ENCODE measurements at places on chromosomes 16 and 17.
A peak's percentile ranks its signal among the peaks of the same experiment; 100 is the strongest.

DNA sequence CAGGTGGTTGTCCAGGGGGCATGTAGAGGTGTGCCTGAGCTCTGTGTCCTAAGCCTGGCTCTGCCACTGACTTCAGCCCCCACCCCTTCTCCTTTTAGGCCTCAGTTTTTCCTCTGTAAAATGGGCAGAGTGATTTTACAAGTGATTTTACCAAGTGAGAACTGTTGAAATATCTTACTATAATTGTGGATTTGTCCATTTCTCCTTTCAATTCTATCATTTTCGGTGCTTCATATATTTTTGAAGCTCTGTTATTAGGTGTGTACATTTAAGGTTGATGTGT lies 21.7 kb upstream of the HOXB9 start:
- DNase-seq, result no peak

DNA sequence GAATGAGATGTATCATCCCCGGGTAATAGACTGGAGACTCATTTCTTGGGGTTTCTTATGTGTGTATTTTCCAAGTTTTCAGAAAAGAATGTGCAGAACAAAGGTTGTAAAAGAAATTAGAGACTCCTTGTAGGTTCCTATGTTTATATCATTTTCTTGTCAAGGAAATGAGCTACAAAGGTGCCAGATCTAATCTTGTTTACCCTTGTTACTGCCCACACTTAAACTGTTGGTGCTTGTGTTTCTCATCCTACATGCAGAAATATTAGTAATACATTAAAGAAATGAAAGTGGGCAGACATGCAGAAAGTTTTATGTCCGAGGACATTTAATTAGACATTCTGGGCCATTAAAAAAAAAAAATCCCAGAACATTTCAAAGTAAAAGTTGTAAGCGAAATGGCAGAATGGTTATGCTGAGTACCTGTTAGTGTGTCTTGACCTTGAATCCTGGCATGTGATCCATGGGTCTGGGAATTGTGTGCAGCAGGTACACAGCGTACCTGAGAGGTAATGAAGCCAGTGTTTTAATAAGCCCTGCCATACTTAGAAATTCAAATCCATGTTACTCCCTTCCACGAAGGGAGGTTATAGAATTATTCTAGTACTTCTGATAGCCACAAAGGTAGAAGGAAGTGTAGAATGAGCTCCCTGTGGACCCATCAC lies 62.6 kb upstream of the CACNG5 start:
- no peak for DNase-seq

DNA sequence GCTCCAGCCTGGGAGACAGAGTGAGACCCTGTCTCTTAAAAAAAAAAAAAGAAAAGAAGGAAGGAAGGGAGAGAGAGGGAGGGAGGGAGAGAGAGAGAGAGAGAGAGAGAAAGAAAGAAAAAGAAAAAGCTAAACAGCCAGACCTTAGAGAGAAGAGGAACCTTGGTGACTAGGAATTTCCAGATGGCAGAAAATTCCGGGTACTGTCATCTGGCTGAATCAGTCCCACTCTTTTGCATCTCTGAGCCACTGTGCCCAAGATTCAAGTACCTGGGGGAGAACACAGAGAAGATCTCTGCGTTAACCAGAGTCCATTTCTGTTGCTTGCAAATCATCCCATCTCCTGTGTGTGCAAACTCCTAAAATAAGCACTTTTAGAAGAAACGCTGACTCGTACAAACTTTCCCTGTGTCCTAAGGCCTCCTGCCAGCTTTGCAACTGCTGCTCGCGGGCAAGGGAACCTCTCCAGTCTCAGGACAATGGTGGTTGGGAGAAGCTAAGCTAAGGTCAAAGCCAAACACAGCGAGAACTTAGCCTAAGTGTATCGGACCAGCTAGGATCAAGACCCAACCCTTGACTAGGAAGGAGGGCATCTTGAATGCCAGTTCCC lies 18.0 kb downstream of the BMERB1 start:
- no peak for DNase-seq

DNA sequence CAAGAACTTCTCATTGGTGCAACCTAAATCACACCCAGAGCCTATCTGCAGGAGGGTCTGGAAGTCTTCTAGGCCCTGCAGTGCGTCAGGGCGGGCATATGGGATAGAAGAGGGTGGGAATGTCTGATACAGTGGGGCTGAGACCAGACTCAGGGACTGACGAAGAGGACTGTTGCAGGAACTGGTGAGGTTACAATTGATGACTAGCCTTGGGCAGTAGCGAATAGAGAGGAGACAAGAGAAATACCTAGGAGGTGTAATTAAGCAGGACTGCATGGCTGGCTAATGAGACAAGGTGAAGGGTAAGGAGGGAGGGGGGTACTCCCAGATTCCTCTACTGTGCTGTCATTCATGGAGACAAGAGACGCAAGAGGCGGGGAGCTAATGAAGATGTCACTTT lies 91.3 kb downstream of the WWP2 start:
- no peak for DNase-seq

- no peak for DNase-seq
Observed at GRCh38 chr16:72467157-72467759, 295.3 kb upstream of the PMFBP1 start.

DNA sequence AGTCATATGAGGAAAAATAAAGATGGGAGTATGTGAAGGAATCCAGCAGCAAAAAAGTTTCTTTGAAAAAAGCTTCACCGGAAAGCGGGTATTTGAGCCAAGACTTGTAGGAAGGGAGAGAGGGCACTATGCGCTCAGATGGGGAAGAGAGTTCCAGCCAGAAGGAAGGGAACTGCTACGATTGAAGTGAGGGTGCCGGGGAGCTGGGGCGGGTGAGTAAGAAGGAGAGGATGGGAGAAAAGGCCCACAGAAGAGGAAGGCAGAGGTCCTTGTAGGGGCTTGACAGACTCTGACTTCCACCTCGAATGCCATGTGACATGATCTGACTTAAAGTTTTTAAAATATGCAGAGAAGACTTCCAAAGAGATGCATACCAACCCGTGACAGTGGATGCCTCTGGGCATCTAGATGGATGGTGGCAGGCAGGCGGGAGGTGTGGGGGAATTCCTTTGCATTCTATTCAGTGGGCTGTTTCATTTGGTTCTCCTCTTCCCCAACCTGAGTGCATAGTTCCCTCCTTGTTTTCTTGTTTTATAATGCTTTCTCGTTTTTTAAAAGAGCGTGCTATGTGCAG lies 44.9 kb downstream of the CDRT4 start:
- no peak for DNase-seq

DNA sequence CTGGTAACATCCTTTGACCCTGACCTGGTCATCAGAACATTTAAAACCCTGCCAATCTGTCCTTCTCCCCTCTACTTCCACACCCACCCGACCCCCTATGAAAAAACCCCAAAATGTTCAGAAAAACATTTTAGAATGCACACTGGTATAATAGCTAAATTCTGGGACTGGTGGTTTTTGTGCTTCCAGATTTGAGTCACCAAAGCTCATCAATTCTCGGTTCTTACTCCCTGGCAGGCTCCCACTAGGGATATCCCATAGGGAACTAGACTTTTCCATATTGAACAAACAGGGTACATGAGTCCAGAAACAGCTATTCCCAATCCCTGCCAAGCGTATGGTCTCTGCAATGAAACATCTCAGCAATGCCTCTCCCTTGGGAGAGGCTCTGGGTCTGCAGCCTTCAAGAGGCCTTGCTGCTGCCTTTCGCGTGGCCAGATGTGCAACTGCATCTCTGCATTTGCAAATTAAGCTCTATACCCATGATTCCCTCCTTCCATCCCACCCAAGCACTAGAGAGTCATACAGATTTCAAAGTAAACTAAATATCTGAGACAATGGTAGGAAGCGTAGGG lies 67.7 kb downstream of the SMG6 start:
- no peak for DNase-seq

DNA sequence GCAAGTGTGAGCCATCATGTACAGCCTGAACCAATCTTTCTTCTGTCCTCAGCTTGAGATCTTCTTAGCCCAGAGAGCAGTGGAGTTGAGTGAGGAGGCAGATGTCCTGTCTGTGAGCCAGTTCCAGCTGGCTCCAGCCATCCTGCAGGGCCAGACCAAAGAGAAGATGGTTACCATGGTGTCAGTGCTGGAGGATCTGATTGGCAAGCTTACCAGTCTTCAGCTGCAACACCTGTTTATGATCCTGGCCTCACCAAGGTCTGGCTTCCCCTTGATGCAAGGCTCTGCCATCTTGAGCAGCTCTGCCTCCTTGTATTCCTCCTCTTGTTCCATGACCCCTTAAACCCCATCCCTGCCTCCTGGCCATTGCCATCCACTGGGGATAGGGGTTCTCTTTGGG lies 9.6 kb downstream of the CDK5RAP3 start:
- peak; percentile 79 for DNase-seq

GRCh38 chr16:78503602-78504001 lies 404.1 kb downstream of the WWOX start:
- no peak for DNase-seq

GRCh38 chr16:64416216-64417005 lies 705.5 kb downstream of the CDH11 start:
- DNase-seq, result peak; percentile 39

- no peak for DNase-seq
Observed at GRCh38 chr17:48483004-48483403, 47.8 kb downstream of the HOXB1 start.

GRCh38 chr16:318628-319027 lies 33.9 kb downstream of the AXIN1 start:
- DNase-seq, result no peak

GRCh38 chr16:52629296-52629695 lies 82.4 kb upstream of the TOX3 start:
- DNase-seq, result no peak

GRCh38 chr16:71258372-71258771 lies 27.9 kb upstream of the HYDIN start:
- DNase-seq, result no peak

- DNase-seq, result no peak
Observed at GRCh38 chr17:74862108-74862901, 2.6 kb upstream of the GRIN2C start.

GRCh38 chr17:48219617-48220016 lies 112.1 kb downstream of the SNX11 start:
- no peak for DNase-seq
